ENCODE measurements at places on chromosomes 7 and 10. TPM values are rescaled to one million over a fixed set of nuclear protein-coding genes. Genes with fewer than 3 reads are reported as not detected.

The TRIM74 gene
- 2.9 TPM for total RNA-seq

The STOX1 gene
- total RNA-seq, result 0.47 TPM

DNA sequence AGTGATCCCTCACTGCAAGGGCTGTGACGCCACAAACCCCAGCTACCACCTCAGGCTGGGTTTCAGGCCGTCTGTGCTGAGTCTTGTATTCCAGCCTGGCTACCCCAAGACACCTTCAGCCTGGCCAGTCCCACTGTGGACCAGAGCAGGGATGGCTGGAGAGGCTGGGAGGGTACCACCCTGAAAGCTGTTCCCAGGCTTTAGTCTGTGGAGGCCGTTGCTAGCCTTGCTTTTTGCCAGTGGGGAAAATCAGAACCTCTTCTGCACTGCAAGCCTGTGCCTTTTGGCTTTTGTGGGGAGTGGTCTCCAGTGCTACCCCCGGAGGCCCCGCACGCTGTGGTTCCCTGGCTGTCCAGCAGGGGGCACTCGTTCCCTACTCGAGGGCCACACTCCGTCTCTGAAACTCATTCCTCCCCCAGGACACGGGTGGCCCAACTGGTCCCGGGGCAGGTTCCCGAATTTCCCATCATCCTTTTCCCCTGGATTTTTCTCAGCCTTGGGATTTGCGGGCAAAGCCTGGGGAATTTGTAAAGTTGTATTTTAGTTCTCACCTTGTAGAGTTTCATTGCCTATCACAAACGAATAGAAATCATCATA is 128.4 kb upstream of the BTBD16 start:
- DNase-seq, result peak; percentile 81
- H3K27me3 ChIP-seq, result peaks cover 38% of the 10 kb centered on the region
- peaks cover 28% of the 10 kb centered on the region for H3K36me3 ChIP-seq
- H3K4me3 ChIP-seq, result peak overlapping the region; percentile 39
- H3K4me1 ChIP-seq, result peaks cover 68% of the 10 kb centered on the region

DNA sequence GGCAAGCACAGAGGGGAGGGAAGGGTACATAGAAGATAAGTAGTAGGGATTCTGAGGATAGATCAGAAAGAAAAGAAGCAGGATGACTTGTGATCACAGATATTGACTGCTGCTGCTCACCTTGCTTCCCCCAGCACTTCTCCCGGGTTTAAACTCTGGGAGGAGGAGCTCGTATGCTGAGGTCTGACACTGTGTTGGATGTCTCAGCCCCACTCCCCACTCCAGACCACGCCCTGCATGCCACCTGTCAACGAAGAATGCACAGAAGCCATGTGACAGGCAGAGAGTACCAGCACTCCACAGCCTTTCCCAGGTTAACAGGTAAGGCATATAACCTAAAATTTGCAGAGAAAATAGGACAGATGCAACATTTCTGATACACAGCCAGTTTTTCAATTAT is 388.9 kb downstream of the TNS3 start:
- no peak overlapping the region for H3K4me3 ChIP-seq
- no peak for DNase-seq
- H3K27me3 ChIP-seq, result peaks cover 10% of the 10 kb centered on the region
- peaks cover 36% of the 10 kb centered on the region for H3K4me1 ChIP-seq
- H3K36me3 ChIP-seq, result no peaks in the 10 kb centered on the region
- no peak overlapping the region for H3K27ac ChIP-seq

DNA sequence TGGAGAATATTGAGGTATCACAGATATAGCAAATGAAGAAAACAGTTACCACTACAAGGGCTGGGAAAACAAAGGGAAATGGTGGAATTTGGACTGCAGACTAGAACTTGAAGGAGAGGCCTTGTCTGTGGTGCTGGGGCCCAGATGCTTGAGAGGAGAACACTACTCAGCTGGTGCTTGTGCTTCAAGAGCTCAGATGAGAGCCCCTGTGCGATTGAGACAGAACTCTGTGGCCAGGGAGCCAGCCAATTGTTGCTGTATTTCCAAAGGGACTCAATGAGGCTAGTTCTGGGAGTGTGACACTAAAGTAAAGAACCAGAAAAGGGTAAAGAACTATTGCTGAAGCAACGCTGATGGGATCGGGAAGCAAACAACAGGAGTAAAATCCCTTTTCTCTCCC is 406.5 kb upstream of the SEMA3D start:
- H3K27me3 ChIP-seq, result no peaks in the 10 kb centered on the region
- H3K27ac ChIP-seq, result peak overlapping the region; percentile 29
- no peaks in the 10 kb centered on the region for H3K36me3 ChIP-seq
- H3K4me1 ChIP-seq, result peaks cover 18% of the 10 kb centered on the region

GRCh38 chr7:50330696-50331095 is 26.2 kb downstream of the IKZF1 start:
- no peak overlapping the region for H3K4me3 ChIP-seq
- H3K27ac ChIP-seq, result no peak overlapping the region
- H3K4me1 ChIP-seq, result no peaks in the 10 kb centered on the region
- no peaks in the 10 kb centered on the region for H3K36me3 ChIP-seq

GRCh38 chr10:113993489-113993991 is 50.1 kb upstream of the ADRB1 start:
- peaks cover 3% of the 10 kb centered on the region for H3K27me3 ChIP-seq
- H3K4me3 ChIP-seq, result no peak overlapping the region
- no peaks in the 10 kb centered on the region for H3K4me1 ChIP-seq
- no peak overlapping the region for H3K27ac ChIP-seq
- no peaks in the 10 kb centered on the region for H3K36me3 ChIP-seq

- H3K27ac ChIP-seq, result no peak overlapping the region
- H3K4me1 ChIP-seq, result peaks cover 29% of the 10 kb centered on the region
- H3K4me3 ChIP-seq, result no peak overlapping the region
- no peak for DNase-seq
- H3K27me3 ChIP-seq, result peaks cover 18% of the 10 kb centered on the region
Observed at GRCh38 chr10:484441-484924, 205.0 kb downstream of the DIP2C start.

- peak; percentile 87 for DNase-seq
- H3K4me3 ChIP-seq, result no peak overlapping the region
- peaks cover 5% of the 10 kb centered on the region for H3K4me1 ChIP-seq
- H3K27me3 ChIP-seq, result peaks cover 9% of the 10 kb centered on the region
- no peak overlapping the region for H3K27ac ChIP-seq
- no peaks in the 10 kb centered on the region for H3K36me3 ChIP-seq
Observed at GRCh38 chr10:102072673-102073527, 7.8 kb downstream of the HPS6 start.

- H3K27me3 ChIP-seq, result no peaks in the 10 kb centered on the region
- no peak overlapping the region for H3K27ac ChIP-seq
- H3K4me1 ChIP-seq, result no peaks in the 10 kb centered on the region
- no peak overlapping the region for H3K4me3 ChIP-seq
- H3K36me3 ChIP-seq, result peaks cover 5% of the 10 kb centered on the region
Observed at GRCh38 chr7:80529362-80529761, 17.5 kb upstream of the GNAT3 start.

Data from glutamatergic neuron (in vitro differentiated cells).